ENCODE measurements at places on chromosomes 5 and 9. TPM values are rescaled to one million over a fixed set of nuclear protein-coding genes. Genes with fewer than 3 reads are reported as not detected.

PDCD1LG2 gene
- total RNA-seq, result 0.14 TPM

F2RL1 gene
- 5.5 TPM for total RNA-seq

DNA sequence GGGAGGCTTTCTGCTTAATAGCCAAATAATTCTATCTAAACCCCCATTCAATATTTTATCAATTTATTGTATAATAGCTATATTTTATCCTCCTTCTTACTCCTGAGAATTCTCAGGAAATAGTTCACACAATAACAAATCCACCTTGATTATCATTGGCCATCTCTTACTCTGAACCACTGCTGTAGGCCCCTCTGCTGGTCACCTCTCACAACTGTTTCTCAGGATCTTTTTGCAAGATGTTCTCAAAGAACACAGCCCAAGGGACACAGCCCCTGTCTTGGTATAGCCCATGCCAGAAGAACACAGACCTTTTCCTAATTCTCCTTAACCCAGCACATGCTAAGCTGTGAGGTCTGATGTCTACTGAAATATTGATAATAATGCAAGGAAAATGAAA, 74.9 kb upstream of the HTR4 start:
- no peaks in the 10 kb centered on the region for H3K4me1 ChIP-seq
- H3K4me3 ChIP-seq, result no peak overlapping the region
- no peak for DNase-seq

DNA sequence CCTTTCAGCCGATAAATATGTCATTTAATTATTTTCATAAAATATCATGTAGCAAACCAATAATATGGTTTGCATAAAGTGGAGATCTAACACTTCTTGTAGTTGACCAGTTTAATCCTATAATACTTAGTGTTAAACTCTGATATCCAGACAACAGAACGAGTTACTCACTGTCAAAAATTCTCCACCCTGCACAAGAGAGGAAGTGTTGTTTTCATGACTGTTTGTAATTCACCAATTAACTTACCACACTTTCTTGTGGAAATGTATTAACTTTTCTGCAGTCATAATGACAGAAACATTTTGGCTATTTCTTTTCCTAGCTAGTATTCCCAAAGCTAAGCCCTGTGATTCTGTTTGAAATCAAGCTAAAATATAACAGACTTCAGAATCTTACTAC, 555.3 kb upstream of the FTMT start:
- H3K36me3 ChIP-seq, result no peaks in the 10 kb centered on the region
- H3K27me3 ChIP-seq, result no peaks in the 10 kb centered on the region
- H3K27ac ChIP-seq, result no peak overlapping the region
- no peak overlapping the region for H3K4me3 ChIP-seq
- no peaks in the 10 kb centered on the region for H3K4me1 ChIP-seq

- no peak overlapping the region for H3K4me3 ChIP-seq
- no peaks in the 10 kb centered on the region for H3K36me3 ChIP-seq
- H3K4me1 ChIP-seq, result no peaks in the 10 kb centered on the region
- peaks cover 11% of the 10 kb centered on the region for H3K27me3 ChIP-seq
- no peak overlapping the region for H3K27ac ChIP-seq
Measured at GRCh38 chr9:84673806-84674205, 4.3 kb downstream of the NTRK2 start.

DNA sequence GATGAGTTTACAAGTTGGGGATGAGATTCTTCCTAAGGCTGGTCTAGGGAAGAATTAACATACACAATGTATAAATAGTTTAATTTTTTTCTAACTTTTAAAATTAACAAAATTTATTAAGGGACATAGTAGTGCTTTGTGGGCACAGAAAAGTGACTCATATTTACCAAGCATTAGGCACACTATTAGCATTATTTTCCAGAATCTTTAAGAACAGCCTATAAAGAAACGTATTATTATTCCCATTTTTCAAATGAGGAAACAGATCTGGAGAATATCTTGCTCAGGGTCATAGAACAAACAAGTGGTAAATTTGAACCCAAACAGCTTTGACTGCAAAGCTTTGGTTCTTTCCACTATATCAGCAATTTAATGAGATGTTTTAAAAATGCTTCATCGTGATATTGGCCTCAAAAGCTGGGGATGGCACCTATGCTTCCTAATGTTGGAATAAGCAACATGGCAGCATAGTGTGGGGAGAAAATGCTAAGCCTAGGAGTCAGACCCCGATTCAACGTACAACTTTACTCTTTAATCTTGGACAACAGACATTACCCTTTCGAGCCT, 55.9 kb downstream of the ABCA1 start:
- no peak for DNase-seq
- H3K27ac ChIP-seq, result no peak overlapping the region
- no peaks in the 10 kb centered on the region for H3K27me3 ChIP-seq

GRCh38 chr5:149333711-149334443, 11.4 kb upstream of the GRPEL2 start:
- DNase-seq, result no peak
- H3K27ac ChIP-seq, result no peak overlapping the region
- no peaks in the 10 kb centered on the region for H3K36me3 ChIP-seq
- H3K4me3 ChIP-seq, result no peak overlapping the region

- H3K27me3 ChIP-seq, result no peaks in the 10 kb centered on the region
- no peak overlapping the region for H3K4me3 ChIP-seq
- no peak for DNase-seq
- no peaks in the 10 kb centered on the region for H3K4me1 ChIP-seq
Measured at GRCh38 chr5:53359916-53360517, 120.4 kb upstream of the FST start.

DNA sequence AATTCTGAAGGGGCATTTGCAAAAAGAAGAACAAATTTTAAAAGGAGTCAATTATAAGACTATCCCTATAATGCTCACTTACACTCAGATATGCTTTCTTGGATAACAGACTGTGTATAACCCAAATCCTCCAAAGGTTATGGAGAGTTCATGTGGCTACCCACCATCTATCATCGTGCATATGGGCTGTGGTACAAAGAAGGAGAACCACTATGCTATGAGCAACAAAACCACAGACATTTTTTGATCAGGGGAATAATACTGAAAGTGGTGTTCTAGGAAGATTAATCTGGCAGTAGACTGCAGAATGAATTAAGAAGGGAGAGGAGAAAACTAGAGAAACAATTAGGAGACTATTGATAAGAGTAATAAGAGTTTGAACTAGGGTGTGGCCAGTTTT, 16.8 kb downstream of the NR3C1 start:
- peaks cover 5% of the 10 kb centered on the region for H3K4me1 ChIP-seq
- no peak overlapping the region for H3K27ac ChIP-seq
- no peak overlapping the region for H3K4me3 ChIP-seq
- peaks cover 18% of the 10 kb centered on the region for H3K36me3 ChIP-seq

DNA sequence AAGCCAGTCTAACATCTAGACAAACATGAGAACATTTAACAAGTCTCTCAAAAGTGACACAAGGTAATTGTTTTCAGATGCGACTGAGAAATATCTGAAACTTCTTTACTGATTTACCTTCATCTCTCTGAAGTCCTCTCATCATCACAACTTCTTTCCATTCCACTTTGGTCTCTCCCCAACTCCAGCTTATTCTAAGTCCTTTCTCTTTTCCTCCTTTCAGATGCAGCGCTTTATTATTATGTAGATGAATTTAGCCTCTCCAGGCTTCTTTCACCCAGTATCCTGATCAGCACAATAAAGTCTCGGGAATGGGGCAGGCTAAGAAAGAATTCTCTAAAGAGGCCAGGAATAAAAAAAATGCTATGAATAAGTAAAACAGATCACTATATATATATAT, 128.0 kb downstream of the KCTD16 start:
- H3K4me1 ChIP-seq, result no peaks in the 10 kb centered on the region
- no peak for DNase-seq
- H3K4me3 ChIP-seq, result no peak overlapping the region
- H3K36me3 ChIP-seq, result no peaks in the 10 kb centered on the region
- H3K27me3 ChIP-seq, result no peaks in the 10 kb centered on the region
- H3K27ac ChIP-seq, result no peak overlapping the region

SMIM32 gene
- not detected for total RNA-seq

CAVIN4 gene
- total RNA-seq, result 0.19 TPM

PCDHB10 gene
- total RNA-seq, result not detected

DNA sequence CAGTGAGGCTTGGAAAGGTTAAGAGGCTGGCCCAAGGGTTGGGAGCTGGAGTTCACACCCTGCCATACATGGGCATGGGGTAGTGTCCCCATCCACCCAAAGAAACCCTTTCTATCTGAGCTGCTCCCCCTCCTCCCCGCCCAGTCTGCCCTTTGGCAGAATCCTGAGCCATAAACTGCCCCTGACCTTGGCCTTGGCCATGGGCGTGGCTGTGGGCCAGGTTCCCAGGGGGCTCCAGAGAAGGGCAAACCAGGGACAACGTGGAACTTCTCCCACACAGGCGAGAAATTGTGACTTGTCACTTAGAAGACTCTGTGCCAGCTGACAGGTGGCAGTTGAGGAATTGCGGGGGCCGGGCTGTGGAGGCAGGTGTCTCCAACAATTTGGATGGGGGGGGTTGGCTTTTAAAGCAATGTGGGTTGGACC, 4.8 kb downstream of the FAM78A start:
- H3K36me3 ChIP-seq, result no peaks in the 10 kb centered on the region
- no peak for DNase-seq
- H3K4me1 ChIP-seq, result peaks cover 21% of the 10 kb centered on the region

DNA sequence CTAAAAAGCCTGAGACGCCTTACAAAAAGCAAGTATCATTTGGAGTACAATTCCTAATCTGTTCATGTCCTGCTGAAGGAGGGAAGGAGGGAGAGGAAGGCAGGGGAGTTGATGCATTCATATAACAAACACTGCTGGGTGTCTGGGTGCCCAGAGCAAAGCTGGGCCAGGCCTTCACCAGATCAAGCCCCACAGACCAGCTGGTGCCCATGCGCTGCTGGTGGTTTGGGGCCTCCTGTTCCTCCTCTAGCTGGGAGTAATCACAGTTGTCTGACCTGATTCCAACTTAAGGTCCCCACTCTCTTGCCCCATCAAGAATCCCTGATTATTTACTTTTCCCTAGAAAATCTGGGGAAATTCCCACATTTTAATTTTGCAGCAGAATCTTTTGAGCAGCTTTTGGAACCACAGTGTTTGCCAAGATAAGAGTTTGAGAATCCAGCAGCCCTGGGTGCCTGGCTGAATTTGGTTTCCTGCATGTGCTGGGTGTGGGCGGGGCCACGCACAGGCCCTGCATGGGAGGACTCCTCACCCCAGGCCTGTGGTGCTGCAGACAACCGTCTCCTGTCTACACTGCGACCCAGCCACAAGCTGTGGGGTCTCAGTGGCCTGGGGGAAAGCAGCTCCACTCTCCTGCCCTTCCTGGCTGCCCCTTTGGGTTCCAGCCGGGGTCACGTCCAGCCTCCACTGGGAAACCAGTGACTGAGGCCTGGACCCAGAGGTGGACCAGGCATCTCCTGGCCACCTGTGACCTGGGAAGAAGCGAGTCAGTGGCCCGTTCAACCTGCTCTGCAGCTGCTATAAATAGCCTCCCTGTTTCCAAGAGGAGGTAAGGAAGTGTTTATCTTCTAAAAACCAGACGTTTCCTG, 47.5 kb downstream of the NEURL1B start:
- peak overlapping the region; percentile 41 for H3K27ac ChIP-seq
- DNase-seq, result peak; percentile 43
- H3K36me3 ChIP-seq, result no peaks in the 10 kb centered on the region
- H3K27me3 ChIP-seq, result peaks cover 6% of the 10 kb centered on the region
- H3K4me3 ChIP-seq, result no peak overlapping the region

Measured in T-cell (primary cell).